ENCODE measurements at places on chromosomes 16 and 17. TPM values are rescaled to one million over a fixed set of nuclear protein-coding genes. Genes with fewer than 3 reads are reported as not detected.

Gene TERB1
- total RNA-seq: 0.58 TPM

Gene NKD1
- 6.2 TPM for total RNA-seq

Gene DDX5
- 781 TPM for total RNA-seq

Gene PIPOX
- 0.99 TPM for total RNA-seq

Gene RPH3AL
- total RNA-seq: 17.8 TPM

Gene ARL16
- 26.2 TPM for total RNA-seq

Gene DOC2A
- not detected for total RNA-seq

Gene CCL22
- total RNA-seq: 0.17 TPM

Gene VAT1
- 50.9 TPM for total RNA-seq
